ENCODE measurements at places on chromosomes 1 and 21.
A peak's percentile ranks its signal among the peaks of the same experiment; 100 is the strongest.

- no peak for DNase-seq
These were observed 5.7 kb downstream of the ECHDC2 start for GRCh38 chr1:52915855-52916220.

GRCh38 chr1:224700918-224701531 lies 84.9 kb downstream of the CNIH3 start:
- DNase-seq: no peak

GRCh38 chr1:9253453-9254105 lies 19.0 kb downstream of the H6PD start:
- DNase-seq: no peak

DNA sequence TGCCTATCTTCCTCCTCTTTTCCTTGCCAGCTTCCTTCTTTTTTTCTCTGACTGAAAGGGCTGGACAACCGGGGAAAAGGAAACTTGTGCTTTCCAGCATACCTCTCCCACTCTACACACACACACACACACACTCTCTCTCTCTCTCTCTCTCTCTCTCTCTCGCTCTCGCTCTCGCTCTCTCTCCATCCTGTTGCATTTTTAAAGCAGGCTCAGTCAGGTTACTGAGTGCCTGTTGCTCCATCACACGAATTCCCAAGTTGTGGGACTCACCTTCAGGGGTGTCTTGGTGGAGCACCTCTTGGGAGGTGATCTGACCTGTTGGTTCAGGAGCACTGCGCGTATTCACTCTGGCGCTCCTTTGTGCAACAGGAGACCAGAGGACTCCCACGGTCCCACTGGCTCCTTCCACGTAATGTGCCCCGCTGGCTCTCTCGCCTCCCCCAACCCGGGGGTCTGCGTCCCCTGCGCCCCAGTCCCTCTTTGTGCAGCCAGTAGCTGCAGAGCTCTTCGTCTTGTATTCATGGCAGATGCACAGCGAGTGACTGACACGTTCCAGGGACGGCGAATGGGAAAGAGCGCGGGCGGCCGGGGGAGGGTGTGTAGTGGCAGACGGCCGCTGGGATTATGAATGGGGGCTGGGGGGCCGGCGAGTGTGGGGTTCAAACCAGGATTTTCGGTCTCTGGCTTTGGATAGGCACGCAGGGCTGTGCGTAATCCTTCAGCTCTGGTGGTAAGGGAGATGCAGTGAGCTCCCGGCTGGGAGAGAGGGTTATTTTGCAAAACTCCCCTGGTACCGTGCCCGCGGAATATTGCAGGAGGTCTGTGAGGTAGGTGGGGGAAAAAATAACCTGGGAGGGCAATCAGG lies 660 bp upstream of the PDE4B start:
- no peak for DNase-seq

- no peak for DNase-seq
These were observed 279.9 kb upstream of the ADAMTS5 start for GRCh38 chr21:27246741-27247140.

- peak; percentile 2 for DNase-seq
These were observed 526 bp downstream of the TPR start for GRCh38 chr1:186374303-186375151.

DNA sequence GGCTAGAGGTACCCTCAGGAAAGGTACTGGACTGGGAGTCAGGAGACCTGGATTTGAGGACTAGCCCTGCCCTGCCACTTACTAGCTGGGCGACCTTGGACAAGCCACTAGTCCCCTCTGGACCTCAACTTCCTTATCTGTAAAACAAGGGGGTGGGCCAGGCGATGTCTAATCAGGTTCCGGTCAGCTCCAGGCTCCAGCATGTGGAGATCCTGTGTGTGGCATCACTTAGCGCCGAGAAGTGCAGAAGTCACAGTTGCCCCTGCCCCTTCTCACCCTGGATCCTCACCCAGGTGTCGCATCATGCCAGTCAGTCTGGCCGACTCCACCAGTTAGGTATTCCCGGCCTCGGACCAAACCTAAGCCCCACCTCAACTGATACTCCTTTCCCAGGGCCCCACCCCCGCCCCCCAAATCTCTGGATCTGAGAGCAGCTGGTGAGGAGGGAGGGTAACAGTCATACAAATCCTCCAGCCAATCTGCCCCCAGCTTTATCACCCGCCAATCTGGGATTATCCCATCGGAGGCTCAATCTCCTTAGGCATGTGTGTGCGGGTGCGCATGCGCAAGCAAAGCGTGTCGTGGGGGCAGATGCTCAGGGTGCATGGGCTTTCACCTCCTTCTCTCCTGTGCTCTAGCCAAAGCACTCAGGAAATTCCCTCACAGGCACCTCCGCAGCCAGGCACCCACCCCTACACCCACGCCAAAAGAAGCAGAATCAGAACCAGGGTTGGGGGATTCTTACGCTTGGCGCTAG lies 5.4 kb downstream of the CELF3 start:
- DNase-seq: no peak

GRCh38 chr1:86067626-86068025 lies 88.9 kb downstream of the COL24A1 start:
- DNase-seq: no peak

- DNase-seq: no peak
These were observed 39.3 kb downstream of the KIAA1614 start for GRCh38 chr1:180951836-180952656.

DNA sequence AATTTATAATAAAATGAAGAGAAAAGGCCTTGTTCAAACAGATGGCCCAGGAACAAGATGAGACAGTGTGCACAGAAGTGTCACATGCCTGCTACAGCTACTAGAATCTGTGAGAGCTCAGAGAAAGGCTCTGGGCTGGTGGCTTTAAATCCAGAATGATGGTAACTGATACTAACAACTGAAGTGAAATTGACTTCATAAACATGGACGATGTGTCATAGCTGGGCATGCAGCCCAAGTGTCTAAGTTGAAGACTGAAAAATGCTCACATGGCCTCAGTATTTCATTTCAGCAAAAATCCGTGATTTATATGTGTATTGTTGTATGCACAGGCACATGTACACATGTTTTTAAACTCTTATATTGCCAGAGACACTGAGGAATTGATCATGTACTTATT lies 208.3 kb upstream of the RUNX1 start:
- DNase-seq: peak; percentile 71

- no peak for DNase-seq
These were observed 64.8 kb downstream of the ATP2B4 start for GRCh38 chr1:203691447-203691846.

DNA sequence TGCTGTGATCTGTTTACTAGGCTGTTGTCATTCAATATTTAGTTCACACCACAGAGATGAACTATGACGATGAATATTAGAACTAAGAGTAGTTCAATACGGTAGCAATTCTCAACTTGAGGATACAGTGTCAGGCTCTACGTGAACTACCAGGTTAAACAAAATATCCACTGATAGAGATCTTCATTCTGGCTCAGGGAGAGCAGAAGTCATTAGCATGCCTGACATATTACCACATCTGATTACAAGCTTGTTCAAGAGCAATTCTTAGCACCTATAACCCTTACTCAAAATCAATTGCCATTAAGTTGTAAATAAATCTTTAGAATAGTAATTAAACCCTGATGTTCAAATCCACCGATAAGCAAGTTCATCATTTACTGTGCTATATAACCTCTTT lies 207.2 kb downstream of the CHRM3 start:
- DNase-seq: no peak

Data from AG09319 (cell line).